ENCODE measurements at places on chromosomes 1 and 21. TPM values are rescaled to one million over a fixed set of nuclear protein-coding genes. Genes with fewer than 3 reads are reported as not detected.
A peak's percentile ranks its signal among the peaks of the same experiment; 100 is the strongest.

FYB2 gene
- total RNA-seq, result not detected

DNA sequence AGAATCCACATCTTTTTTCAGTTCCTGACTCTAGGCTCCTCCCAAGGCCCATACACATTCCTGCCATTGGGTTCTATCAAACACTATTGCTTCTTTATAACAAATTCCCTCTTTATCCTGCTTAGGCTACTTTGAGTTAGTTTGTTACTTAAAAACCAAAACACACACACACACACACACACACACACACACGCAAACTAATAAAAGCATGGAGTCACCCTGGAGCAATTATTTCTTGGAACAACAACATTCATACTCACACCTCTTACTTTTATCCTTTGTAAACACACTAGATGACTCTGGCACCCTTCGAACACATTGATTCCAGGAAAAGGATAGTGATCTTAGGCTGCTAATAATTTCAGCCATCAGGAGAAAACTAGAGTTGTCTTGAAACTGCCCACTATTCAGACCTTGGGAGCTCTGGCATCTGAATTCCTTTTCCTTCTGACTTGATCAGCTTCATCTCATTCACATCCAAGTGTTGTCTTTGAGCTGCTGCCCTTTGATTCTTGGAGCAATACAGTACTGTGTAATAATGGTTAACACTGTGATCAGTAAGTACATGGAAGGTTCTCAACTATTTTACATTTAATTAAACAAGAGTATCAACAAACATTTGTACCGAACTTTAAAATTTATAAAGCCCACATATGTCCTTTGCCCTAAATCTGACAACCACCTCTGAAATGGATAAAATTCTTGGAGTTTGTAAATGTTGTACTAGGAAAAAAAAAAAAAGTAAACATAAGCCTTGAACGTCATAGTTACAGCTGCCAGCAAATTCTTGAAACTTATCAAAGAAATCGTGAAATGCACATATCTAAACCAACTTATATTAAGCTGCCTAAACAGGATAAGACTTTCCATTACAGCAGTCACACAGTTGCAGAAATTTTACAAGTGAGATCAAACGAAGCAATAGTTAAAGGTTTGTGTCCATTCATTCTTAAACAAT is 2.8 kb upstream of the SEC22B start:
- DNase-seq, result no peak

DNA sequence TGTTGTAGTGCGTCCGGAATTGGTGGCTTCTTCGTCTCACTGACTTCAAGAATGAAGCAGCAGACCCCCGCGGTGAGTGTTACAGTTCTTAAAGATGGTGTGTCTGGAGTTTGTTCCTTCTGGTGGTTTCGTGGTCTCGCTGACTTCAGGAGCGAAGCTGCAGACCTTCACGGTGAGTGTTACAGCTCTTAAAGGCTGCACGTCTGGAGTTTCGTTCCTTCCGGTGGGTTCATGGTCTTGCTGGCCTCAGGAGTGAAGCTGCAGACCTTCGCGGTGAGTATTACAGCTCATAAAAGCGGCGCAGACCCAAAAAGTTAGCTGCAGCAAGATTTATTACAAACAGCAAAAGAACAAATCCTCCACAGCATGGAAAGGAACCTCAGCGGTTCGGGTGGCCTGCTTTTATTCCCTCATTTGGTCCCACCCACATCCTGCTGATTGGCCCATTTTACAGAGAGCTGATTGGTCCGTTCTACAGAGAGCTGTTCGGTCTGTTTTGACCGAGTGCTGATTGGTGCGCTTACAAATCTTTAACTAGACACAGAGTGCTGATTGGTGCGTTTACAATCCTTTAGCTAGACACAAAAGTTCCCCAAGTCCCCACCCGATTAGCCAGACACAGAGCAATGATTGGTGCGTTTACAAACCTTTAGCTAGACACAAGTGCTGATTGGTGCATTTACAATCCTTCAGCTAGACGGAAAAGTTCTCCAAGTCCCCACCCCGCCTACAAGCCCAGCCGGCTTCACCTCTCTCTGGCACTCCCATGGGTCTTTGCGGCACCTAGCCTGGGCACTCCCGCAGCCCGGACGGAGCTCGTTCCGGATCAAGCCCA is 49.6 kb upstream of the KRTAP19-8 start:
- DNase-seq, result no peak

DNA sequence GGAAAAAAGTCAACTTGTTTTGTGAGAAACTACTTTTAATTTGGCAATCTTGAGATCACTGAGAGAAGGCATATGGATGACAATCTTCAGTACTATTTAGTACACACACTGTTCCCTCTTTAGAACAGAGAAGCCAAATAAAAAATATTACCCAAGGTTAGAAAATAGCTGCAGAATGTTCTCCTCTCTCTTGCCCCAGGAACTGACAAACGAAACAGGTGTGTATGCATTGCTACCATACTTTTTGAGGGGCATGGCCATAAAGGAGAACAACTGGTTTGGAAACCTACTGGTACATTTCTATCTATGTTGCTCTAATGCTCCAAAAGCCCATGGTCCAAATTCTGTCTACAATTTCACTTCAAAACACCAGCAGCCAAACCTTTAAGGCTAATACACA is 5.7 kb downstream of the TOR1AIP2 start:
- no peak for DNase-seq

GJA4 gene
- total RNA-seq, result not detected

DNA sequence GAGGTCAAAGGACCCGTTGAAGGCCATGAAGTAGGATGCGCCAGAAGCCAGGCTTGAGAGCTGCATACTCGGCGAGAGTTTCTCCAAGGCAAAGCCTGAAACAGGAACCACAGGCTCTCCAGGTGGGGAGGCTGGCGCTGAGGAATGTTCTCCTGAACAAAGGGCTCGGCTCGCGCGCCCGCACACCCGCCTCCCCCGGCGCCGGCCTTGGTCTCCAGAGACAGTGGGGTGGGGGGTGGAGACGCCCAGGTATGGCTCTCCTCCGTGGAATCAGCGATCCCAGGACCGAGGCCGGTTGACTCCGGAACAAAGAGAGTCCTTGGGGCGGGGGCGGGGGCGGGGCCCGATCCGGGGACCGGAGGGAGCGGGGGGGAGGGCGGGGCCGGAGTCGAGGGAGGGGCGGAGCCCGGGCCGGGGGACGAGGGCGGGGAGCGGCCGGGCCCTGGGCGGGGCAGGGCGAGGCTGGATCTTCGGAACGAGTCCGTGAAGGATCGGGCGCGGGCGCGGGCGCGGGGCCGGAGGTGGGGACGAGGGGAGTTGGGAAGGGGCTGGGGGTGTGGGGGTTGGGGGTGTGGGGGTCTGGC is 85.0 kb downstream of the NKAIN1 start:
- DNase-seq, result peak; percentile 20

NBPF4 gene
- 0.24 TPM for total RNA-seq

- no peak for DNase-seq
These were observed 100.0 kb upstream of the SERTAD4 start for GRCh38 chr1:210132582-210132981.

DNA sequence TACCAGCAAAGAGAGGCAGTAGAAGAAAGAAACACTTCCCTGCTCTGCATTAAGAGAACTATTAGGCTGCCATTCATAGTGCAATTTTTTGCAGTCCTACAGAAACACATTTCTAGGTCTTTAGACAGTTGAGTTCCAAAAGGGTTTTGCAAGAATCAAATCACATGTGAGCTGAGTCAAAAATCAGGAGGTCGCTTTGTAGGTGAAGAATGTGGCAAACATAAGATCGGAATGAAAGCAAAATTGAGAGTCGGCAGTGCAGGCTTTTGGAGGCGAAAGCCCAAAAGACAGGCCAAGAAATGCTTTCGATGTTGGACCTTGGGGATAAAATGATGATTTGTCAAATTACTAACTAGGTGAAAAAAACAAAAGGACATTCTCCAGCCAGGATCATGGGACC is 213.5 kb upstream of the NRIP1 start:
- no peak for DNase-seq

- no peak for DNase-seq
These were observed 87.0 kb downstream of the NMNAT2 start for GRCh38 chr1:183331091-183331742.

DNA sequence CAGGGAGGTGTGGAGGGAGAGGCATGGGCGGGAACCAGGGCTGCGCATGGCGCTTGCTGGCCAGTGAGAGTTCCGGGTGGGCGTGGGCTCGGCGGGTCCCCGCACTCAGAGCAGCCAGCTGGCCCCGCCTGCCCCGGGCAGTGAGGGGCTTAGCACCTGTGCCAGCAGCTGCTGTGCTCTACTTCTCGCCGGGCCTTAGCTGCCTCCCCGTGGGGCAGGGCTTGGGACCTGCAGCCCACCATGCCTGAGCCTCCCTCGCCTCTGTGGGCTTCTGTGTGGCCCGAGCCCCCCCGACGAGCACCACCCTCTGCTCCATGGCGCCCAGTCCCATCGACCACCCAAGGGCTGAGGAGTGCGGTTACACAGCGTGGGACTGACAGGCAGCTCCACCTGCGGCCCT is 38.6 kb upstream of the WARS2 start:
- DNase-seq, result no peak

GRCh38 chr1:183363972-183364371 is 54.2 kb downstream of the NMNAT2 start:
- DNase-seq, result no peak

DMBX1 gene
- total RNA-seq, result not detected

- no peak for DNase-seq
These were observed 112.4 kb downstream of the PLXNA2 start for GRCh38 chr1:208131621-208132286.

VANGL2 gene
- total RNA-seq, result not detected

GRCh38 chr1:47624531-47624930 is 186.7 kb downstream of the FOXD2 start:
- DNase-seq, result no peak

GRCh38 chr1:118099686-118100085 is 85.3 kb downstream of the SPAG17 start:
- DNase-seq, result no peak

Measured in naive thymus-derived CD4-positive, alpha-beta T cell (primary cell).